ENCODE measurements at places on chromosomes 6 and 20. TPM values are rescaled to one million over a fixed set of nuclear protein-coding genes. Genes with fewer than 3 reads are reported as not detected.

GRCh38 chr6:9455864-9456658 is 958.8 kb downstream of the TFAP2A start:
- no peak overlapping the region for H3K27ac ChIP-seq
- no peak for DNase-seq
- H3K36me3 ChIP-seq: no peaks in the 10 kb centered on the region
- H3K4me1 ChIP-seq: no peaks in the 10 kb centered on the region

GRCh38 chr6:17615794-17616193 is 15.7 kb downstream of the FAM8A1 start:
- no peak for DNase-seq
- no peak overlapping the region for H3K4me3 ChIP-seq
- H3K36me3 ChIP-seq: no peaks in the 10 kb centered on the region
- H3K4me1 ChIP-seq: peaks cover 16% of the 10 kb centered on the region
- H3K27me3 ChIP-seq: no peaks in the 10 kb centered on the region
- H3K27ac ChIP-seq: no peak overlapping the region

GRCh38 chr6:11672256-11672655 is 106.3 kb downstream of the ADTRP start:
- no peaks in the 10 kb centered on the region for H3K36me3 ChIP-seq
- no peak overlapping the region for H3K27ac ChIP-seq
- no peak for DNase-seq
- no peaks in the 10 kb centered on the region for H3K4me1 ChIP-seq

- no peak overlapping the region for H3K27ac ChIP-seq
- no peak for DNase-seq
- no peak overlapping the region for H3K4me3 ChIP-seq
These were observed 18.0 kb upstream of the BHLHE23 start for GRCh38 chr20:63024573-63025392.

DNA sequence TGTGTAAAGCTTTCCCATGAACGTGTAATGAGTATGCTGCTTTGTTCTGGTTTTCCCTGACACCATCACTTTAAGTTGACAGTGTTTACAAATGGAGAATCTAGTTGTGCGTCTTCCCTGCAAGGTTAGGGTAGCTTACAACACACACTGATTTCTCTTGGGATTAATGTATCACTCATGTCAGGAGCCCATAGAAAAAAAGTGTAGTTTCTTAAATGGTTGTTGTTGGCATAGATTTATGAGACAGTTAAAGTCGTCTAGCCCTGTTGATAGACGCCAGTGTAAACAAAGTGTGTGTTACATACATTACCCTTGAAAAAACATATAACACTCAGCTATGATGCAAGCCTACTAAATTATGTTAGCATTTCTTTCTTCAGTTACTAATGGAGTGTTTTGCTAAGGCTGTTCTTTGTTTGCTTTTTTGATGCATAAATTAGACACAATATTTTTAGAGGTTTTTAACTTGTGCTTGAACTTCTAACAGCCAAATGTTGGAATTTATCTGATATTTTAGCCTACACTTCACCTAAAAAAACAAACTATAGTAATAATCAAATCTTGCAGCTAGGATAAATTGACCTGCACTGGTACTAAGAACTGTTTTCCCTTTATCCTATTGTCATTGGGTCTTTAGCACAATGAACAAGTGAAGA is 88.6 kb downstream of the RNF217 start:
- no peaks in the 10 kb centered on the region for H3K36me3 ChIP-seq
- DNase-seq: no peak
- no peak overlapping the region for H3K27ac ChIP-seq
- no peak overlapping the region for H3K4me3 ChIP-seq
- H3K4me1 ChIP-seq: no peaks in the 10 kb centered on the region
- no peaks in the 10 kb centered on the region for H3K27me3 ChIP-seq

DNA sequence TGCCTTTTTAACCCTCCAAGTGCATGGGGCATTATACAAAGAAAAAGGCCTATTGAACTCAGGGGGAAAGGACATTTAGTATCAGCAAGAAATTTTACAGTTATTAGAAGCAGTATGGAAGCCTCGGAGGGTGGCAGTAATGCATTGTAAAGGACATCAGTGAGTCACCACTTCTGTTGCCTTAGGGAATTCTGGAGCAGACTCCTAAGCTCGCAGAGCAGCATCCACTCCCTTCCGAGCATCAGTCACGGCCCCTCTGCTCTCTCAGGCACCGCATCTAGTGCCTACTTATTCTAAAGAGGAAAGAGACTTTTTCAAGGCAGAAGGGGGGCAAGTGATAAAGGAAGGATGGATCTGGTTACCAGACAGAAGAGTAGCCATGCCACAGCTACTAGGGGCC is 296.5 kb downstream of the RNGTT start:
- no peak overlapping the region for H3K27ac ChIP-seq
- no peaks in the 10 kb centered on the region for H3K27me3 ChIP-seq
- H3K36me3 ChIP-seq: no peaks in the 10 kb centered on the region
- no peaks in the 10 kb centered on the region for H3K4me1 ChIP-seq
- DNase-seq: no peak

DNA sequence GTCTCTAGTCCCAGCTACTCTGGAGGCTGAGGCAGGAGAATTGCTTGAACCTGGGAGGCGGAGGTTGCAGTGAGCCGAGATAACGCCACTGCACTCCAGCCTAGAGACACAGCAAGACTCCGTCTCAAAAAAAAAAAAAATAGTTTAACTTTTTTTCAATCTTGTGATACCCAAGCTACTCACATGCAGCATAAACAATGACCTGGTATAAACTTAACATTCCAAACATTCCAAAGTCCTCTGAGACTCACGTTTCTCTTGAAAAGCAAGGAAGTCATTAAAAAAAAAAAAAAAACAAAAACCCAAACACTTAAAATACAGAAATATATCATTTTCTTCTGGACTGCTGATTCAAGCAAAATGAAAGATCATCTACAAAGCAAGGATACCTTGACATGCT is 14.3 kb downstream of the CRNKL1 start:
- peak; percentile 6 for DNase-seq
- peak overlapping the region; percentile 3 for H3K27ac ChIP-seq
- H3K27me3 ChIP-seq: no peaks in the 10 kb centered on the region

PBOV1 gene
- not detected for total RNA-seq

SAPCD1 gene
- 13.0 TPM for total RNA-seq

Data from Caco-2 (cell line).